ENCODE measurements at places on chromosomes 16 and 17.
A peak's percentile ranks its signal among the peaks of the same experiment; 100 is the strongest.

DNA sequence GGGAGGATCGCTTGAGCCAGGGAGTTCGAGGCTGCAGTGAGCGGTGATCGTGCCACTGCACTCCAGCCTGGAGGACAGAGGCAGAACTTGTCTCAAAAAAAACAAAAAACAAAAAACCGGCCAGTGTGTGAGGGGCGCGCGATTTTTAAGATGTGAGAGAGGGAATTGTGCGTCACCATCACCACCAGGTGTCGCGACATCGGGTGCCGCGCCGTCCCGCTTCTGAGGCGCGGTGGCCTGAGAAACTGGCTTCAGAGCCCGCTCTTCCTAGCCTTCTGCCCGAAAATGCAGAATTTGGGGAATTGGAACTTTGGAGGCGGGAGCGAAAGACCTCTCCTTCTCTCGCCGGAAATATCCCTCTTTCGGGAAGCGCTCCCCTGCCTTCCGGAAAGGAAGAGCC lies 524.8 kb downstream of the KCNJ18 start:
- no peak for DNase-seq

DNA sequence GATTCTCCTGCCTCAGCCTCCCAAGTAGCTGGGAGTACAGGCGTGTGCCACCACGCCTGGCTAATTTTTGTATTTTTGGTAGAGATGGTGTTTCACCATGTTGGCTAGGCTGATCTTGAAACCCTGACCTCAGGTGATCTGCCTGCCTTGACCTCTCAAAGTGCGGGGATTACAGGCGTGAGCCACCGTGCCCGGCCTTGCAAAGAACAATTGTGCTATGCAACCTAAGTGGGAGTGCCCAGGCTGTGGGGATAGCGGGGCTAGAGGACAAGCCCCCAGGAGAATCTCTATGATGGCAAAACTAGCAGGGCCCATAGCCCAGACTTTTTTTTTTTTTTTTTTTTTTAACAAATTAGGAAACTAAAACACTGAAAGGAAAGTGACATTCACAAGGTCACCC lies 2.0 kb upstream of the GPR179 start:
- no peak for DNase-seq

DNA sequence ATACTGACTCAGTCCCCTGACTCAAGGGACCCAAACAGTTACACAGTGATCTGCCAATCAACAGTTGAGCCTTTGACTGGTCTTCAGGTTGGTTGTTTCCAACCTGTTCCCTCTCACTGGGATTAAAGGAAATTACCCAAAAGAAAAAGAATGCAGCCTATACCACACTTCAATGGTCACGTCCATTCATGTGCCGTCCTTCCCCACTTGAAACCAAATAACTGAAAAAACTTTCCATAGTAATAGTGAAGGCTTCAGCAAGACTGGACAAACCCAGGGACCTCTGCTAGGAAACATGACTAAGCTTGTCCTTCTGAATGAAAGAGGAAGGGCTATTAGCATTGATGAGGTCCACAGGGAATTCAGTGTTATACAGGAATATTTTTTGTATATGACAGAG lies 30.6 kb downstream of the MRPS23 start:
- peak; percentile 5 for DNase-seq

DNA sequence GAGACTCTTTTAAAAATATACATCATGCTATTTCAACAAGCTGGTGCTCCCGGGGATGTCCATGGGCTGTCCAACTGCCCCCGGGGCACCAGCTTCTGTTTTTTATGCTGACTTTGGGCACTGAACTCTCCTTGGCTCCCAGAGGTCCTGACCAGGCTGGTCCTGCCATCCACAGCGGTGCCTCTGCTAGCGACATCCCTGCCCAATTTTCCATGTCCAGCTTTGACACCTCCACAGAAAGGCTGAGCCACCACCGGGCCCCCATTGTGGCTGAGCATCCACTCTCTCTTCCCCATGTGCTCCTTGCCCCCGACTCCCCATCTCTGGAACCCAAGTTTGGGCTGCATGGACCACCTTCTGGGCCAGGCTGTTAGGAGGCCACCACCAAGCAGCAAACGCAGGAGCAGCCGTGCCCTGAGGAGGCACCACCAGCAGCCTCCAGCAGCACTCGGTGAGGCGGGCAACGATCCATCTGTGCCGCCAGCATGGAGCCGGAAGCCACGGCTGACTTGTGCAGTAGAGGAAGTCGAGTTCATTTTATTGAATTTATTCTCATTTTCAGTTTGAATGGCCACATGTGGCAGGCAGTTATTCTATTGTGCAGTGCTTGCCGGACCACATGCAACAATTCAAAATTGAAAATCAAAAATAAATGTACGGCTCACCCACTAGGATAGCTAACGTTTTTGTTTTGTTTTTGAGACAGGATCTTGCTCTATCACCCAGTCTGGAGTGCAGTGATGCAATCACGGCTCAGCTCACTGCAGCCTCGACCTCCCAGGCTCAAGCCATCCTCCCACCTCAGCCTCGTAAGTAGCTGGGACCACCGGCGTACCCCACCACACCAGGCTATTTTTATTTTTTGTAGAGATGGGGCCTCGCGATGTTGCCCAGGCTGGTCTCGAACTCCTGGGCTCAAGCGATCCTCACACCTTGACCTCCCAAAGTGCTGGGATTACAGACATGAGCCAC lies 2.8 kb upstream of the MEAK7 start:
- no peak for DNase-seq

- DNase-seq, result no peak
Observed at GRCh38 chr16:80914379-80915078, 92.2 kb downstream of the CMC2 start.

DNA sequence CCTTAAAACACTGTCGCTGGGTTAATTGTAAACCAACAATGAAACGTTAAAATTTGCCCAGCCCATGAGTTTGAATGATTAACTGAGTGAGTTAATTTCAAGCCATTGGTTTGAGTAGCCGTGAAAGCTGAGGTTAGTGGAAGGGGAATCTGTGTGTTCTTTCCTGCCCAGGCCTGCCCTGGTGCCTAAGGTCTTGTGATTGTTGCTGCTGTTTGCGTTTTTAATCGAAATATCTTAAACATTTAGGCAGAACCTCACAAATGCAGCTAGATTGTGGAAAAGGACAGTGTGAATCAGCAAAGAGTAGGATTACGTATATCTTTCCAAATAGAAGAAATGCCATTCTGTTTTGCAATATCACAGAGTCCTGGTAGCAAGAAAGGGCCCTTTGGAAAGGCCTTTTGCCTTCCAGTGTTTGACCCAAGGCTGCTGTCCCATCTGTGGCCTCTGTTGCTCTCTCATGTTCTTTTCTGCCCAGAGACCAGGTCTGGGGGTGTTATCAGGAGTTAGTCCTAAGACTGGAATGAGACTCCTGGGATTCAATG lies 113.8 kb downstream of the MSI2 start:
- DNase-seq, result no peak

- DNase-seq, result no peak
Observed at GRCh38 chr17:78725448-78726021, 56.5 kb downstream of the CYTH1 start.

DNA sequence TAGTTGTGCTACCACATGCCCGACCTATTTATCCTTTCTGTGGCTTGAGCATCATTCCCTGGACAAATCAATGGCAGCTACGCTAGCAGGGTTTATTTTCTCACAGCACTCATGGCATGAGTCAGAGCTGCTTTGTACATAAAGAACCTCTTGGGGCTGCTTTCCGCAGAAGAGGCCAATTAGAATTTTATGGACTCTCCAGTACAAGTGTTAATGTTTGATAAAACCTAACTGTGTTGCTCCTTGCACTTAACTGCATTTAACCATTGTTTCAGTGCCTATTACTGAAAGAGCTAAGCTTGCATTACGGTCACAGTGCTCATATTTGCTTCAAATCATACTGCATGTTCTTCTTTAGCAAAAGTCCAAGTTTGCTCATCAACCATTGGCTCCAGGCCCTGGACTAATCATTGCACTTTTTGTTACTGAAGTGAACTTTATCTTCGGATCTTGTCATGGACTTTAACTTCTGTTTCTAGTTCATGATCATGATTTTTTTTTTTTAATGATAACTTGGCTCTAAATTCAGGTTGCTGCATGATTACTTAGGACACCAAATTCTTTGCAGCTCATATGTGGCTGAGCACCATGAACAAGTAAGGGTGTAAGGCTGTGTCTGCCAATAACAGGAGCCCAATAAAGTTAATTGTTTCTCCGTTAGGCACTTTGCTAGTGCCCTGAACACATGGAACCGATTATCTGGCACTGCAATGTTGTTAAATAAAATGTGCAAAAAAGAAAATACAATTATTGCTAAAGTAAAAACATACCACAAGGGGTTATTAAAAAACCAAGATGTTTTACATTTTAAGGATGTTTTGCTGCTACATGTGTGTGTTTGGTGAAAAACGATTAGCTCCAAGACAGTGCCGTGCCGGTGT lies 492.2 kb downstream of the KCNJ2 start:
- DNase-seq, result no peak

DNA sequence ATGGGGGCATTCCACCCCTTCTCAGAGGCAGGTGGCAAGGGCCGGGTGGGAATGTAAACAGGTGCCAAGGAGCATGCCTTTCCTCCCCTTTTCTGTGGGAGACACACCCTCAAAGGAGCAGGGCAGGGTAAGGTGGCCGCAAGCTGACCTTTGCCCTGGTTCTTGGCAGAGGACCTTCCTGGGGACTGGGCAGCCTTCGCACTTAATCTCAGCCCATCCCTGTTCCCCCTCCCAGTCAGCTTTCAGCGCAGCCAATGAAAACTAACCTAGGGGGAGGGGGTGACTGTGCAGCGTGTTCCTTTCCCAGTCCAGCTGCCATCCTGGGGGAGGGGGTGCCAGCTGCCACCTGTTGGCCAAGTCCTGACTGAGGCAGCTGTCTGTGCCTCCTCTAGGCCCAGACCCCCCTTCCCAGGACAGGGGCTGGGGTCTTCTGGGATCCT lies 2.8 kb downstream of the TRAF4 start:
- DNase-seq, result no peak

DNA sequence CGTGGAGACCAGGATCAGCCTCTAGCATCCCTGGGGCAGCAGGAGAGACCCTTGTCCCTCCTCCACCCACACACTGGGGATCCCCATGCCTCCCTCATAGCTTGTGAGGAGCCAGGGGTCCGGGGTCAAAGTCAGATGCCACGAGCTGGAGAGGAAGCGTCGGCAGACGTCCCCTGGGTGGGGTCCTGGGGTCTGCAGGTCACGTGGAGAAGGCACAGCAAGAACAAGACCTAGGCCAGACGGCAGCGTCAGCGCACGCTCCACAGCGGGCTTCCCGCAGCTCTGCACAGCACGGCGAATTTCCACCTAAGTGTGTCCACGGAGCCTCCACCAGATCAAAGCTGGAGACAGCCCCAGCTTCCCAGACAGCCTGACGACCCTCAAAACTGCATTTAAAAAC lies 49.3 kb downstream of the SLC7A5 start:
- no peak for DNase-seq
